Vagina (tissue), 2 donors: ENCODE measurements at places on chromosomes 3 and 15.

DNA sequence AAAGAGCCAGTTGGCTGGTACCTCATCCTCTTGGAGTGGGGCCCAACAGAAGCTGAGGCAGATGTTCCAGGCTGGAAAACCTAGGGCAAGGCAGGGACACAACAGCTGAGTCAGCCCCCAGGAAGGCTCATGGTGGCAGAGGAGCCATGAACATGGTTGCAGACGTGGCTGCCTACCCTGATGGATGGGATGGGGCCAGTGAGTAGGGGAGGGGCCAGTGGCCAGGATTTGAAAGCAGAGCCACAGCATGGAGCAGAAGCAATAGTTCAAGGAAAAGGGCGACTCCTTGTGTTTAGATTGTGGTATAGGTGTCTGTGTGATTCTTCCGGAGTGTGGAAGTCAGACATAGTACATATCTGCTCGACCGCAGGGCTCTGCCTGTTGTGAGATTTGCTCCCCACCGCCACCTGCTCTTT lies 24.2 kb downstream of the PXYLP1 start:
- no peak for DNase-seq

- no peak for DNase-seq
Measured at GRCh38 chr3:61736506-61736905, 175.1 kb downstream of the PTPRG start.

DNA sequence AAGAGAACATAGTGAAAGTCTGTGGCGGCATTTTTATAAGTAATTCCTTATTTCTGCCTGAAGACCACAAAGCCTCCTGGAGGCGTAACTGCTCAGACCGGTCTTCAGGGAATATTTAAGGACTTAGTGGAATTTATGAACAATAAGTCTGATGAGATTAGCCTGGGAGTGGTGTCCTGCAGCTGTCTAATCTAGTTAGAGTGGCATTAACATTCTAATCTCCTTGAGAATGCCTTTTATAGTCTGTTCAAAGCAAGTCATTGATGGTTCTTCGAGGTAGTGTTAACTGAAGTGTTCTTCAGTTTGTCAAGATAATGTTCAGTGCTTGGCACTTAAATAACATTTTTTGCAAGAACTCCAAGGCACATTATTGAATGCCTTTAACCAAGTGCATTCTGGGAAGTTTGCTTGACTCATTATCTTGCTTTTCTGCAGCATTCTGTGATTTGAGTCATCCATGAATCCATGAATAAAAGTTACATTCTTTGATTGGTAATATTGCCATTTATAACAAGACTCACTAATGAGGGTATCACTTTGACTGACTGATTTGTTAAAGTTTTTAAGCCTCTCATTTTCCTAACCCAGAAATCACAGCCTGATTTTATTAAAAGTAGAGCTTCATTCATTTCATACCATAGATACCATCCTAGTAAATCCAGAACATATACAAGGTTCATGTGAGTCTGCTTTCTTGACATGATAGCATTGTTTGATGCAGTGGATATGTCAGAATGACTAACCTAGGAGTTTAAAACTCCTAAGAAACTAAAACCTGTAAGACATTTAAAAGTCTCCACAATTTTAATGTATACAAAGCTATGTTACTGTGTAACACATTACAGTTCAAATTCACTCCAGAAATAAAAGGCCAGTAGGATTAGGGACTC lies 12.5 kb downstream of the RBM5 start:
- DNase-seq = no peak

DNA sequence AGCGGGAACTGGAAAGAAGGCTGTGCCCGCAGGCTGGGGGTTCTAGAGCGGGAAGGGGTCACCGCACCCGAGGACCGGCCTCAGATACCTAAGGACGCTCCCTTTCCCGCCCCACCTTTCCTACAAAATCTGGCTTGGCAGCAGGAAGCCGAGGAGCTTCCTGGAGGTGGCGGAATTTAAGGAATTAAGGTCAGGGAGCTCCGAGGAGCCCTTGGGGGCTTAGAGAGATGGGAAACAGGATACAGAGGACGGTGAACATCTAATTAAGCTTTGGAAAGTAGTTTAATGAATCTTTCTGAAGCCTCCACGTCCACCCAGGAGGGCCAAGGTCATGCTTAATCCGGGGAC lies 507 bp upstream of the AP3B2 start:
- DNase-seq = no peak

- DNase-seq = no peak
Measured at GRCh38 chr3:112530573-112530972, 31.2 kb downstream of the ATG3 start.

GRCh38 chr3:112646623-112647022 lies 5.7 kb upstream of the CCDC80 start:
- no peak for DNase-seq

GRCh38 chr15:28979208-28979841 lies 93.6 kb downstream of the APBA2 start:
- no peak for DNase-seq

DNA sequence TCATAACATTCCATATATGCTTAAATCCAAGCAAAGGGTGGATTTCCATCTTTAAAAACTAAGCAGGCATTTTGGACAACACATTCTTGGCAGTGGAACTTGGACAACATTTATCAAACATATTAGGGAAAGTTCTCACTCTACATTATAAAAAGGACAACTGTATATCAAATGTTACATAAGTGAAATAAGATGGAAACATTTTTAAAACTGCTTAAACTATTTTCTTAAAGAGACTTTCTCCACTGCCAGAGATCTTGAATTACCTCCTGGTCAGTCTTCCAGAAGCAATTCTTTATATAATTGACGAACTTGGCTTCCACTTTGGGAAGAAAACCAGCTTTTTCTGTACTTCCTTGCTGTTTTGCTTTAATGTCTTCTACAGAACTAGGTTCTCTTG lies 109.3 kb downstream of the NEO1 start:
- no peak for DNase-seq

DNA sequence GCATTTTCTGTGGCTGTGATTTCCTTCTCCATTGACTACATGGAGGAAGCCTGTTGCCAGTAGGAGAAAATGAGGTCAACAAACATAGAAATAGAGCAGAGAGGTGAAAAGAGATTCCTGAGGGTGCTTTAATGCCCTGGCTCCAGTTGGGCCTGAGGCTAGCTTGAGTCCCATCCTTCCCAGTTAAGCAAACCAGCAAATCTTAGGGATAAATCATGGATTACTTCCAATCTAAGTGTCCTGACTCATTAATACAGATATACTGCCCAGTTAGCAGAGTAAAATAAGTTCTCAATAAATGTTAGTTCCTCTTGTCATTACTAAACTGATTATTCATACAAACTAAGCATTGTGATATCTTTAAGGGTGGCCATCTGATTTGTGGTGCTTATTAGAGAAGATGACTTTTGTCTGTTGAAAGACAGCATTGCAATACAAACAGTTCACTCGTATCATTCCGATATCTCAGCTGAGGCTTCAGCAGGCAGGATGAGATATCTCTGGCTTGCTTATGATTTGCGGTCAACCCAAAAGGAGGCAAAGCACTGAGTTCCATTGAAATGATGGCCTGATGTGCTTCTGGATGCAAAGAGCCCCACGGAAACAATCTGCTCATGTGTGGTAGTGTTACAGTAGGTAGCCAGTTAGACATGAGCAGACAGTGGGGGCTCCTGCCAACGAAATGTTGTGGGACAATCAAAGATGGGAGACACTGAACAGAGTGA lies 6.6 kb upstream of the STARD5 start:
- DNase-seq = no peak

- DNase-seq = no peak
Measured at GRCh38 chr15:64934023-64934422, 22.3 kb downstream of the ANKDD1A start.

- DNase-seq = no peak
Measured at GRCh38 chr3:18835021-18835420, 313.3 kb upstream of the KCNH8 start.

- no peak for DNase-seq
Measured at GRCh38 chr15:34782901-34783300, 12.4 kb downstream of the ACTC1 start.

GRCh38 chr3:129756871-129757270 lies 136.6 kb downstream of the TMCC1 start:
- no peak for DNase-seq

DNA sequence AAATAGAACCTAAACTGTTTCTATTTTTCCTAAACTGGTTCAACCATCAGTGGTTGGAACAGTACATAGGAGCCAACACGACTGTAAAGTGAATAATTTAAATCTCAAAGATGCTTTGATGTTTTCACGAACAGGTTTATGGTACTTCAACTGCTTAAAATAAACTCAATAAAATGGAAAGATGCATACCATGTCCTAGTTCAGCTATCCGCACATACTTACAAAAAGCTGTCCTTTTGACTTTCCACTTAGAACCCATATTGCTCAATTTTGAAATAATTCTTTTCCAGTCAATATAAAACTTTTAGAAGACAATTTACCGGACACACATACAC lies 902 bp downstream of the CMTM6 start:
- DNase-seq = no peak

GRCh38 chr3:182793663-182794454 lies 555 bp downstream of the ATP11B start:
- DNase-seq = no peak

DNA sequence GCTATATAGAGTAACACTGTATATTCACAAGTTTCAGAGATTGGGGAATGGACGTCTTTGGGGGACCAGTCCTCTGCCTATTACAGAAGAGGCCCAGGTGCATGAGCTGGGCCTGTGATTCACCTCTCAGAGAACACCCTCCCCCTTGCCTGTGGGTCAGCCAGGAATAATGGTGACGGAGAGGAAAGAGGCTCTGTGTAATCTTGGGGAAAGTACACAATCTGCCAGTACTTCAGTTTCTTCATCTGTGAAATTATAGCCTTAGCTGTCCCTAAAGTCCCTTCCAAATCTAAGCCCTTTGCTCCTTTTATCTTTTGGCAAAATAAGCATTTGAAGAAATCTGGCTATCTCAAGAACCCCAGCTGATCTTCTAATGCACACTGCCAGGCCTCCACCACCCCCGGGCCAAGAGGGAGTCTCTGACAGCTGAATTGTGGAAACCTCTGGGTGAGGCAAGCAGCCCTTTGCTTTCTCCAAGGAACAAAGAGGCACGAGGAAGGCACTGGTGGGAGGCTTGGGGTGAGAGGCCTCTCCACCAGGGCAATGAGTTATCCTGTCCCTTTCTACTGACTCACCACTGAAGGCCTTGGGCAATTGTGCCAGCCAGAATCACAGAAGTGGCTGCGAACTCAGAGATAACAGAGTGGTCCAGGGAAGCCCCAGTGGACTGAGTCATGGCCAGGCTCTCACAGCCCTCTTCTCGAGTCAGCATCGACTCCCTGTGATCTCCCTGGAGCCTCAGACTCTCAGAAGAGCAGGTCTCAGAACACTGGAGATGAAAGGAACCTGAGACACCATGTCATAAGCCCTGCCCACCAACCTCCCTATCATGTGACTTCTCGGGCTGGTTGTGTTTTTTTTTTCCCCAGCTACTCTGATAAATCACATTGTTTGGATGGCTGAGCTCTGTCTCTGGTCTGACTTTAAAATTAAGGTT lies 31.8 kb downstream of the CCNL1 start:
- DNase-seq = no peak

DNA sequence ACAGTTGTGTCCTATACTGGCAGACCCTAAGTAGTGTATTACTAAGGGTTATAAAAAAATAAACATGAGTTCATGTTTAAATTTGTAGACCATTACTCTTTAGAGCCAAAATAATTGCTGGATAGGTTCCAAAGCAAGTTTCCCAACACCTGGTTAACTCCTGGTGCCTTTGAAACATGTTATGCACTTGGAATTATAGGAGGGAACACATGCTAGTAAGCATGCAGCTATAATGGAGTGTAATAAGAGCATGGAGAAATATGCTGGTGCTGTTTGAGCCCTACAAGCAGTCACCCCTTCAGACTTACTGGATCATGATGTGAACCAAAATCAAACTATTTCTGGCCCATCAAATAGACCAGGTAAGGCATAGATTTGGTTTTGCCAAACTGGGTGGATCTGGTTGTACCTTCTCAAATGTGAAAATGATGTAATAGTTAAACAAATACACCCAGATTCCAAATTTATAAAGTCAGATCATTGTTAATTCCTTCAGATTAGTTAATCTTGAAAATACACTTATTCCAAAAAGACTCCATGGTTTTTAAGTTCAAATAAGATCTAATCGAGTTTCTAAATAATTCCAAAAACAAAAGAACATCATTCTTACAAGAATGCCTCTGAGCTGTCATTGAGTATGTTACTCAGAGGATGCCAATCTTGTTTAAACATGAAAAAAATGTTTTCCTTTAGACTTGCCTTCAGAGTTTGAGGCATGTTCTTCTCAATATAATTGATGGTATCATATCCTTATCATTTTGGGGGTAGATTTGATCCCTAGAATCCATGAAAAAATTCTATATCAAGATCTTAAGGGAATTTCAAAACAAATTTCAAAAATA lies 69.3 kb downstream of the LRRC28 start:
- DNase-seq = no peak

- DNase-seq = no peak
Measured at GRCh38 chr3:9732080-9732739, 675 bp downstream of the BRPF1 start.

GRCh38 chr3:101936419-101937356 lies 87.4 kb downstream of the NFKBIZ start:
- no peak for DNase-seq

DNA sequence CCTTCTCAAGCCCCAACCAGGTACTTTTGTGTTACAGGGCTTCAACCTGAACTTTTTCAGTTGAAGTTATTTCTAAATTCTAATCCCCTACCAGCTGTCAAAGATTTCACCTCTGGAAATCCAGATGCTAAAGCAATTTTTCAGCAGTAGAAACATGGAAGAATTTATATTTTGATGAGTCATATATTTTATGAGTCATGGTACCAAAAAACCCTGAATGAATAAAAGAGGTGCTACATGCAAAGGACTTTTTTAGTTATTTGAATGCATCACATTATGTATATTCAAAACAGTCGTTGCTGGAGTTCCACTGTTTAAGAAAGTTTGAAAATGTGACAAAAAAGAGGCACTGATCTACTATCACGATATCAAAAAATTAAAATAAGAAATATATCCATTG lies 96.0 kb upstream of the ZNF385D start:
- no peak for DNase-seq

- DNase-seq = no peak
Measured at GRCh38 chr3:127899766-127900165, 15.3 kb upstream of the KBTBD12 start.

DNA sequence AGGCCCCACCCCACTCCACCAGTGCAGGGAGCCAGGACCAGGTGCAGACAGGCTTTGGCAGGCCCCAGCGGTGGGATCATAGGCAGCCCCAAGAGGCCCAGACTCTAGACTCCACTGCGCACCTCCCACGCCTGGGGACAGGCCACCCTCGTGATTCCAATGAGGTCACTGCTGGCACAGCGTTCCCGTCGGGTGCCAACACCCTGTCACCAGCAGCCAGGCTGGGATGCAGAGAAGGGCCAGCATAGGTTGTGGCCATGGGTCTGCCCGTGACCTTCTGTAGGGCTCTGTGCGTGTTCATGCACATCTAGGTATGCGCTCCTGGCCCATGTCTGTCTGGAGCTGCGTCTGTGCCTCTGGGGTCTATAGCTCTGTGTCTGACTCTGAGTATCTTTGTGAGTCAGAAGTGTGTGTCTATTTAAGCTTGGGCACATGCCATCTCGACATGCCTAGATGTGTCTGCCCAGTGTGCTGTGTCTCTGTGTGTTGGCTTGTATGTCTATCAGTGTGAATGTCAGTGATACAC lies 13.0 kb downstream of the VIPR1 start:
- DNase-seq = peak; percentile 90
